Activated CD4-positive, alpha-beta T cell treated with anti-CD3 and anti-CD28 coated beads for 36 hours (primary cell): ENCODE measurements at places on chromosomes 11 and 22. TPM values are rescaled to one million over a fixed set of nuclear protein-coding genes. Genes with fewer than 3 reads are reported as not detected.

DNA sequence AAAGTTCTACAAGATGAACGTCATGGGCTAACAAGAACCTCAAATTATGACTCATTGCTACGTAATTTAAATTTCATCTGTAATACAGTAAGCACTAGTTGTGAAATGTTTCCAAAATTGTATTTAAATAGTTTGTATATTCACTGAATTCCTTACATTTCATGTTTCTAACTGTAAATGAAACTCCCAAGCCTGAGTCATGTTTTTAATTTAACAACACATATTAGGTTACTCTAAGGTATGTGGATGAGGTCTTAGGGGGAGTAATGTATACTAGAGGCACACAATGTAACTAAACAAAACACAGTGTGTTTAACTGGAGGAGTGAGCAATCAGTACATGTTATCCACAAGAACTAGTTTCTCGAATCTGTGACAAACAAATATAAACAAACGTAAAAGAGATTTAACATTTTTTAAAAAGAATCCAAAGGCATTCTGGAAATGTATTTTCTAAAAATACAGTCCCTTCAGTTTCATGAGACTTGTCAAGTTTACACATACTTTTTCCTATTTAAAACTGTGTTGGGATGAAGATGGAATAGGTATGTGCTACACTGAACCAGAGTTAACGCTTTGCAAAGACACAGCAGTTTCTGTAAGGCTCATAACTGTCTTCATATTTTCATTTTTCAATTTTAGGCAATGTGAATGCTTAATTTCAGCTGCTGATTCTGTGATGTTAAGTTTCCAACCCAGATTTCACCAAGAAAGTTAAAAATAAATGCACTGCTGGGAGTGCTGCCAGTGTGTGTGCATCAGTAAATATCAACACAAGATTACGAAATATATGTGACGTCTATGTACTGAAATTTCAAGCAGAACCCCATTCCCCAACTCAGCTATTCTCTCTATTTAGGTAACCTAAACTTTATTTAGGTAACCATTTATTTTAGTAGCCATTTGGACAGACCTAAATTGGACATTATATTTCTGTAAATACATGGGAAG, 52.6 kb downstream of the PITPNB start:
- DNase-seq = no peak
- peak overlapping the region; percentile 74 for H3K27ac ChIP-seq
- H3K36me3 ChIP-seq = peaks cover 31% of the 10 kb centered on the region

DNA sequence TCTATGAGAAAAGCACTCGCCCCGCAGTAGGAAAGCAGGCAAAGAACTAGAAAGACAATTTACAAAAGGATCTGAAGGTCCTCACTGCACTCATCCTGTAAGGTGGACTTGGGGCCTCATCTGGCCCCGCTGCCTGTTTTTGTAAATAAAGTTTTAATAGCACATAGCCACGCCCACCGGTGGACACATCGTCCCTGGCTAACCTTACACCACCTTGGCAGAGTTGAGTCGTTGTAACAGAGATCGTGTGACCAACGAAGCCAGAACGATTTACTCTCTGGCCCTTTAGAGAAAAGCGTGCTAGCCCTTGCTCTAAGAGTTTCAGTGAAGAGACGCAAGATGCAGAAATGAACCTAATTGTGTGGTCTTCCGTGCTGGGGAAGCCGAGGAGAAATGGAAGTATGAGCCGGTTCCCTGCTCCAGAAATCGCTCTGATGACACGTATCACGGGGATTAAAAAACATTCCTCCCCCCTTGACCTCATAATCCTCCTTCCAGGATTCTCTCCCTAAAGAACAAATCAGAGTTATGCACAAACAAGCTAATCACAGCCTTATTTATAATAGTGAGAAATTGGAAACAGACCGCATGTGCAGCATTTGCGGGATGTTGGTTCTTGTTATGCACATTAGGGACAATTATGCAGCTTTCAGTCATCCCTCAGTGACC, 80.1 kb downstream of the CDKN1C start:
- H3K27ac ChIP-seq = no peak overlapping the region
- H3K4me3 ChIP-seq = no peak overlapping the region
- H3K4me1 ChIP-seq = peaks cover 17% of the 10 kb centered on the region

- no peak overlapping the region for H3K27ac ChIP-seq
- H3K36me3 ChIP-seq = no peaks in the 10 kb centered on the region
- no peak for DNase-seq
These were observed 9.0 kb downstream of the SYT7 start for GRCh38 chr11:61571869-61572268.

- H3K36me3 ChIP-seq = no peaks in the 10 kb centered on the region
- H3K4me3 ChIP-seq = no peak overlapping the region
- H3K27me3 ChIP-seq = peaks cover 2% of the 10 kb centered on the region
- H3K27ac ChIP-seq = peak overlapping the region; percentile 43
- peaks cover 27% of the 10 kb centered on the region for H3K4me1 ChIP-seq
These were observed 100.8 kb downstream of the KIAA1671 start for GRCh38 chr22:25053153-25053805.

DNA sequence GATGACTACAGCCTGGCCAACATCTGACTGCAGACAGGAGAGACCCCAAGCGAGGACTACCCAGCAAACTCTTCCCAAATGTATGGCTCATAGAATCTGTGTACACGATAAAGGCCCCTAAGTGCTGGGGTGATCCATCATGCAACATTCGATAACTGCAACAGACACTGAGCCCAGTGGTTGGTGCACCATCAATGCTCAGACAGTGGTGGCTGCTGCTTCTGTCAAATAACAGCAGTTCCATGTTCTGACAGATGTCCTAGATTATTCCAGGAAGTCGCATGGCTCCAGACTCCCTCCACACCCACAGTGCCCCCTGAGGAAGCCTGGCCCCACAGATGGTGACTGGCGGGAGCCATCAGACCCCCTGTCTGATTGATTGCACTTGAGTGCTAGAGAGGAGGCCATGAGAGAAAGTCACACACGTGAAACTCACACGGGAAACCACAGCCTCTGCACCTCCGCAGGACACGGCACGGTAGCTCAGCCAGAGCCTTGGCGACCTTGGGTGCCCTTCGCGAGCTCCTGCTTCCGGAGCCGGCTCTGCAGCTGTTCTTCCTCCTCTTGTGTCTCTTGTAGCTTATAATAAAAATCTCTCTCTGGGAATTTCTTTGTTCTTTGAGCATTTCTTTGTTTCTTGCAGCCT, 1155.9 kb downstream of the TBC1D22A start:
- H3K27me3 ChIP-seq = no peaks in the 10 kb centered on the region
- H3K27ac ChIP-seq = no peak overlapping the region
- peak; percentile 63 for DNase-seq
- no peak overlapping the region for H3K4me3 ChIP-seq

DNA sequence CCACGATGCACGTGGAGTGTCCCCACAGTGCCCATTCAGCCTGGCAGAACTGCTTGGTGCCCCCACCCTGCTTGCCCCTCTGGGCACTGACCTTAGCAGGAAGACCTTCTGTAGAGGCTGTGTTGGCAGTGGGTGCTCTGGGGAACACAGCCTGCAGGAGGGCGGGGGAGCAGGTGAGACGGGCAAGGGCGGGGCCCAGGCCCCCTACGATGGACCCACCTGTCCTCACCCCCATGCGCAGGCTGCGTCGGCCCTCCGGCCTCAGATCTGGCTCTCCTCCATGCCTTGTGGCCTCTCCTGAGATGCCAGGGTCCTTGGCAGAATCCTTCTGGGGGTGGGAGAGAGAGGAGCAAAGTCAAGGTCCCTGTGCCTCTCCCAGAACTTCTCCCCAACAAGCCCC, 10.9 kb downstream of the CDC42BPG start:
- DNase-seq = no peak
- no peak overlapping the region for H3K27ac ChIP-seq
- no peaks in the 10 kb centered on the region for H3K4me1 ChIP-seq

- peaks cover 2% of the 10 kb centered on the region for H3K36me3 ChIP-seq
- H3K27ac ChIP-seq = no peak overlapping the region
- no peak overlapping the region for H3K4me3 ChIP-seq
- peaks cover 21% of the 10 kb centered on the region for H3K27me3 ChIP-seq
These were observed 586 bp downstream of the OR56A5 start for GRCh38 chr11:5967708-5968107.

DNA sequence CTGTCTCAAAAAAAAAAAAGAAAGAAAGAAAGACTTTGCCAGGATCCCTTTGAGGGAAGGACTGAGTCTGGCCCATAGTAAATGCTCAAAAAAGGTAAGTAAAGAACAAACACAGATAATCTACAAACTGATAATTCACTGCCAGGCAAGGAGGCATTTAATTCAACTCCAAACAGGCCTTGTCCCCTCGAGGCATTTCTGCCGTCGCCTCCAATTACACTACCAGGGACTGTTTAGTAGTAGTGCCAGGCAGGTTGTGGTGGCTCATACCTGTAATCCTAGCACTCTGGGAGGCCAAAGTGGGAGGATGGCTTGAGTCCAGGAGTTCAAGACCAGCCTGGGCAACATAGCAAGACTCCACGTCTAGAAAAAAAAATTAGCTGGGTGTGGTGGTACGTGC, 43.7 kb downstream of the PC start:
- H3K4me1 ChIP-seq = no peaks in the 10 kb centered on the region
- no peak overlapping the region for H3K27ac ChIP-seq
- H3K4me3 ChIP-seq = no peak overlapping the region
- H3K36me3 ChIP-seq = no peaks in the 10 kb centered on the region
- H3K27me3 ChIP-seq = no peaks in the 10 kb centered on the region
- DNase-seq = no peak

DNA sequence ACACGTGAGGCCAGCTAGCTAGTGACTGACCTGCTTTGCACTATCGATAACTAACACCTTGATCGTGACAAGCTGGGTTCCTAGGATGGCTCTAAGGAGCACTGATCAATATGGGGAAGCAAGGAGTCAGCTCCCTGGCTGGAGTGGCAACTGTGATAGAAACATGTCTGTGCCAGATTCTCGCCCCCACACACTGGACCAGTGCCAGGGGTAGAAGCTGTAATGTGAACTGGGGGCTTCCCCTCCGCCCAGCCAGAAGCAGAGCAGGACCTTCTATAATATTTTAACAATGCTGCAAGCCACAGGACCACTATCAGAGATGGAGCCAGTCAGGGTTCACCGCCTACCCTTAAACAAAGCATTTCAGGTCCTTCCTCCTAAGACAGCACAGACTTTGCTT, 96.5 kb downstream of the DSCAML1 start:
- H3K27me3 ChIP-seq = peaks cover 12% of the 10 kb centered on the region
- peaks cover 2% of the 10 kb centered on the region for H3K4me1 ChIP-seq
- no peaks in the 10 kb centered on the region for H3K36me3 ChIP-seq
- DNase-seq = peak; percentile 16
- H3K27ac ChIP-seq = no peak overlapping the region

GRCh38 chr11:46930089-46930488, 6.5 kb upstream of the CSTPP1 start:
- DNase-seq = no peak
- H3K27me3 ChIP-seq = peaks cover 11% of the 10 kb centered on the region
- H3K36me3 ChIP-seq = no peaks in the 10 kb centered on the region
- peaks cover 8% of the 10 kb centered on the region for H3K4me1 ChIP-seq
- H3K4me3 ChIP-seq = no peak overlapping the region

- peak within 1 kb of the TSS; percentile 83 for H3K27ac ChIP-seq
- H3K4me1 ChIP-seq = peaks cover 49% of the 10 kb centered on the region
- H3K27me3 ChIP-seq = no peaks in the 10 kb centered on the region
These were observed at the start of gene PYGM for GRCh38 chr11:64759722-64760719. PYGM (minus strand) TSS chr11:64759974; CDS start chr11:64759898, 76 bp downstream.

DNA sequence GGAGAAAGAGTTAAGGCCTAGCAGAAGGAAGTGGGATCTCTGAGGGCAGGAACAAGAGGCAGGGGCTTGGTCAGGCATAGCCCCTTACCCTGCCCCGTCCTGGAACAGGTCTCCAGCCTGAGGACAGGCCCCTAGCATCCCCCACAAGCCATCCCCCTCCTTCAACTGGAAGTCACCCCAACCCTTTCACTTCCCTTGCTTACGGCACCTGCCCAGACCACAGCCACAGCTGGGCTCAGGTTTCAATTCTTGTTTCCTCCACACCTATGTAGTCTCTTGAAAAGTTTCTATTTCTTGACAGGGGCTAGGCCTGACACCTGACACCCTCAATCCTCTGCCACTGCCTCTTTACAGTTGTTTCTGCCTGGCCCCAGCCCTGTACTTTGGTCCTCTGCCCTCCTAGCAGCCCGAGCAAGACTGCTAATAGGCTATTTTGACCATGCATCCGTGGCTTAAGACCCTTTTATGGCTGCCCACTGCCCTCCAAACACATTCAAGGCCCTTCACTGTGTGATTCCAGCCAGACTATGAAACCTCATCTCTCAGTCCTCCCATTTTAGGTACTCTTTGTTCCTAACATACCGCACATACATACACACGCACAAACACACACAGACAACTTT, 10.9 kb upstream of the FCHSD2 start:
- peak overlapping the region; percentile 85 for H3K27ac ChIP-seq
- no peaks in the 10 kb centered on the region for H3K27me3 ChIP-seq
- DNase-seq = peak; percentile 77
- peaks cover 46% of the 10 kb centered on the region for H3K4me1 ChIP-seq
- H3K36me3 ChIP-seq = no peaks in the 10 kb centered on the region

DNA sequence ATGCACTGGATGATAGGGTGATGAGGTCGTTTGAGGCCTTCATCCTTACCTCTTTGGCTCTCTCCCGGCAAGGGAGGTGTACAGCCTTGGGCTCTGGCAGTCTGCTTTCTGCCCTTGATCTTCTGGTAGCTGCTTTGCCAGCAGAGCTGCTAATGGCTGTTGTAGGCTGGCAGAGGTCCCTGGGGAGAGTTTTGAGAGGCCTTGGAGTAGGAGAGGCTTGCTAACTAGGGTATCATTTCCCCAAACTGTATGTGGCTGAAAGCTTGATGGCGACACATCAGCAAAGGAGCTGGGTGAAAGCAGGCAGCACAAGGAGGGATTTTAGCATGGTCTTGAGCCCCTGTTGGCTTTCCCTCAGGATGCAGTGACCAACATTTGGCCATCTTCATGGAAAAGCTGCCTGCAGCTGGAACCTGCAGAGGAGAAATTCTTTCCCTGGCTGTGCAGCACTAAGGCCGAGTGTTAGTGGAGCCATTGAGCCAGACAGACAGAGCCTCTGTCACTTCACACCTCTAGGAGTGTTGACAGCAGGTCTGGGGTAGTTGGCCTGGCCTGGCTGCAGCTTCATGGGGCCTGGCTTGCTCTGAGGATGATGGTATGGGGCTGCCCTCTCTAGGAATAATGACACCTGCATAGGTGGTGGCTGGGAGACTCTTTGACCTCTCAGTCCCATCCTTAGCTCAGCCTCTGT, 3.5 kb upstream of the AMPD3 start:
- peaks cover 2% of the 10 kb centered on the region for H3K27me3 ChIP-seq
- H3K27ac ChIP-seq = peak overlapping the region; percentile 82
- H3K36me3 ChIP-seq = peaks cover 3% of the 10 kb centered on the region
- DNase-seq = no peak

- peak overlapping the region; percentile 88 for H3K27ac ChIP-seq
- H3K36me3 ChIP-seq = no peaks in the 10 kb centered on the region
- DNase-seq = peak; percentile 97
- H3K4me3 ChIP-seq = peak overlapping the region; percentile 64
- H3K4me1 ChIP-seq = peaks cover 21% of the 10 kb centered on the region
- no peaks in the 10 kb centered on the region for H3K27me3 ChIP-seq
These were observed 15.3 kb upstream of the MRTFA start for GRCh38 chr22:40651563-40652501.

Gene DRG1
- 106 TPM for total RNA-seq

Gene HDAC10
- 33.5 TPM for total RNA-seq

Gene ZDHHC8
- total RNA-seq = 47.7 TPM

Gene HPX
- total RNA-seq = 0.33 TPM

Gene HEPHL1
- not detected for total RNA-seq

Gene SCN4B
- total RNA-seq = 0.26 TPM

Gene P2RY6
- total RNA-seq = not detected

Gene KCNJ5
- not detected for total RNA-seq

Gene GSTP1
- 376 TPM for total RNA-seq

Gene C22orf31
- not detected for total RNA-seq

Gene SNU13
- total RNA-seq = 281 TPM

Gene MRGPRG
- total RNA-seq = not detected
